ENCODE measurements at places on chromosomes 7 and 10. TPM values are rescaled to one million over a fixed set of nuclear protein-coding genes. Genes with fewer than 3 reads are reported as not detected.

Gene PPP3CB
- total RNA-seq, result 6.6 TPM

Gene GRB10
- total RNA-seq, result not detected

Gene TUBB8
- 1.4 TPM for total RNA-seq

Gene GATA3
- not detected for total RNA-seq

Gene FAM221A
- total RNA-seq, result 2.2 TPM

Gene LDB3
- total RNA-seq, result 0.37 TPM

Gene CEP41
- not detected for total RNA-seq

Gene AMZ1
- not detected for total RNA-seq

Gene AP1S1
- 215 TPM for total RNA-seq

Gene C7orf57
- 0.47 TPM for total RNA-seq

Gene DENND10
- 36.4 TPM for total RNA-seq

Gene ZNF503
- total RNA-seq, result 2.0 TPM

Gene ZWINT
- total RNA-seq, result 92.9 TPM

Gene ZKSCAN5
- total RNA-seq, result 23.1 TPM

Gene GRM8
- total RNA-seq, result not detected

Gene MAT1A
- total RNA-seq, result 3.9 TPM

Gene ARHGAP22
- 4.0 TPM for total RNA-seq

Gene CTNNA3
- total RNA-seq, result not detected

Measured in G401 (cell line).